Frontal cortex (tissue), 4 donors: ENCODE measurements at places on chromosomes 3 and 15.

DNA sequence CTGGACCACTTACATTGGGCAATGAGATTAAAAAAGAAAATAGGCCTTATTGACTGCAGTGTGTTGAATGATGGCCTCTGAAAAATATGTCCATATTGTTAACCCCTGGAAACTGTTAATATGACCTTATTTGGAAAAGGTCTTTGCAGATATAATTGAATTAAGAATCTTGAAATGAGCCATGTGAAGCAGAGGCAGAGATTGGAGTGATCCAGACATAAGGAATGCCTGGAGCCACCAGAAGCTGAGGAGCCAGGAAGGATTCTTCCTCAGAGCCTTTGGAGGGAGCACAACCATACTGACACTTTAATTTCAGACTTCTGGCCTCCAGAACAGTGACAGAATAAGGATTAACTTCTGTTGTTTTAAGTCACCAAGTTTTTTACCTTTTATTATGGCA, 510.4 kb upstream of the AGTR1 start:
- no peak for DNase-seq

GRCh38 chr3:49339941-49340800, at the start of gene USP4:
Gene USP4, minus strand, starts transcription at chr3:49340053. Its CDS starts 29 bp downstream, at chr3:49340024.
- peak; percentile 72 for DNase-seq

GRCh38 chr3:132561003-132561402, 36.1 kb upstream of the ACKR4 start:
- DNase-seq, result no peak

DNA sequence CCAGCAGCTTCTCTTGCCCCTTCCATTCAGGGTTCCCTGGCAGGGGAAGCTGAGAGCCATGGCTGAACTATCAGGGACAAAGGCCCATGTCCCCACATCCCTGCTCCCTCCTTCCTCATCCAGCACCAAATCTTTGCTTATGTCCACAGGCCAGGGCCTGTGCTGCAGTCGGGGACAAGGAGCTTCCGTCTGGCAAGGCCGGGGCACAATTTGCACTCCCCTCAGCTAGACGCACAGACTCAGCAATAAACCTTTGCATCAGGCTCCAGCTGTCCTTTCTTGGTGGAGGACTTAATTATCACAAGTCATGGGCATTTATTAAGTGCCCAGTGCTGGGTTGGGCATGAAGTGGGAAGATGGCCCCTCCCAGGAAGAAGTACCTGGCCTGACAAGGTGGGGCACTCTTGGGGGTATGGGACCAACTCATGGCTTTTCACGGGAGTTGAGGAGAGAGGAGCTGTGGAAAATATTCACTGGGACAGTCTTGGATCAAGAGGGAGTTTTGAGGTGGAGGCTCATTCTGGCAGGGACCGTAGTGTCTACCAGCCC, 4.9 kb downstream of the GNAT1 start:
- DNase-seq, result no peak

GRCh38 chr3:3066378-3066777, 43.8 kb downstream of the IL5RA start:
- no peak for DNase-seq

GRCh38 chr15:62112616-62113593, 46.1 kb downstream of the C2CD4A start:
- no peak for DNase-seq

- DNase-seq, result no peak
These were observed 357.5 kb downstream of the CHST2 start for GRCh38 chr3:143476965-143477640.

DNA sequence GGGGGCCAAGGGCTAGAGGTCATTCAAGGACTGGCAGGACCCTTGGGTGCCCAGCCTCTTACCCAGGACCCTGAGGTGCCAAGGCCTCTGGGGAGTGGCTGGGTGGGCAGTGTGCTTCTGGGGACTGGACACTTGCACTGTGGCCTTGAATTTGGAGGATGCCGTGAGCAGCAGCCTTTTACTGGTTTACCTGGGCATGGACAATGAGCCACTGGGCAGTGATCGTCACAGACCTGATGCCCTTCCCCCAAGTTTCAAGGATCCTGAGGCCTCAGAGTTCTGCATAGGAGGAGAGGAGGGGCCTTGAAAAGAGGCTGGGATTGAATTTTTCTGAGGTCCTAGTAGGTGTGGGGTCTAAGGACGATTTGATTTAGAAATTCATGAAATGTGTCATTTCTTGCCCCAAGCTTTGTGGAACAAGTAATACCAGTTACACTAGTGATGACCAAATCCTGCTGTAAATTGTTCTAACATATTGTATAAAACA, 146.1 kb upstream of the TPM1 start:
- DNase-seq, result no peak

GRCh38 chr3:104447681-104448080, 919.0 kb upstream of the ALCAM start:
- no peak for DNase-seq
